Brain (organoid and tissue), 16 donors: ENCODE measurements at places on chromosomes 7 and 10.

DNA sequence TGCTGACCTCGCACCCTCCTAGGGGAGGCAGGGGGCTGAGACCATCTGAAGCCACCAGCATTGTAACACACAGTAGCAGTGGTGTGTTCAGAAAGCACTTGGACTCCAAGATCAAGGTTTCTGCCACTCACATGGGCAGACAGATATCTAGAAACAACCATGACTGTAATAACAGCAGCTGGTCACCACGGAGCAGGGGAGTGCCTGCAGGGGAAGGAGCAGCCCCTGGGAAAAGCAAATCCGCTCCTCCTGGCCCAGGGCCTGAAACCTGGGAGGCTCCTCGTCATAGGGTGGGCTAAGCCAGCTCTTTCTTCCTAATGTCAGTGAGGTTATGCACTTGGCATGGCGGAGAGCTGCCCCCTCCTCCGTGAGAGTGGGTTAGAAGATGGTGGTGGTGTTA lies 118.4 kb upstream of the INSYN2A start:
- no peak for DNase-seq

GRCh38 chr10:22346096-22346661 lies 883 bp downstream of the SPAG6 start:
- no peak for DNase-seq

DNA sequence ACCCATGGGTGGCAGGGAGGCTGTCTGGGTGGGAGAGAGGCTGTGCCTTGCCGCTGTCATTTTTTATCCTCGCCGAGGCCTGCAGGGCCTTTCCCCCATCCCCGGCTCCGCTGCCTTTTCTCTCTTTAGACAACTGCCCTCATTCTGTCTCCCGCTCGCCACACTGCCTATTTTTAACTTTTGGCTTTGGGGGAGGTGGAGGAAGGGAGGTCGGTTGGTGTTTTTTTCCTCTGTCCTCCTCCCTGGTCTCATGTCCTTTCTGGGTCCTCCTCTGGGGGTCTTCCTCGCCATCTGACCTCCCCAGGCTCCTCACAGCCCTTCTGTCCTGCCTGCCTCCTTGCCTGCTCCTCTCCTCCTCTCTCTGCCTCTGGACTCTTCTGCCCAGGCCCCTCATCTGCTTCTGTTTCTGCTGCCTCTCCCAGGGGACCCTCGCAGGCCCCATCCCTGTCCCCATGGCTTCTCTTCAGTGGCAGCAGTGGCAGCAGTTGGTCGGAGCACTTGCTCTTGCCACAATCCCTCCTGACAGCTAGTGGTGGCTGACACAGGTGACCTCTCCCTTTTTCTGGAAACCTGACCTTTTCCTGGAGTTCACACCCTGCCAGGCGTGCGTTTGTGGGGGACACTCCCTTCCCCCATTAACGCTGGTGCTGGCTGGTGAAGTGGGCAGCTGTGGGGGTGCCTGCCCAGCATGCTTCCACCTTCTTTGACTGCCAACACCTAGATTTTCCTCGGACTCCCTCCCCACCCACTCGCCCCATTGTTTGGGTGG lies 19.5 kb upstream of the PCBD1 start:
- no peak for DNase-seq

GRCh38 chr10:44659320-44659719 lies 251.8 kb upstream of the TMEM72 start:
- DNase-seq: no peak

DNA sequence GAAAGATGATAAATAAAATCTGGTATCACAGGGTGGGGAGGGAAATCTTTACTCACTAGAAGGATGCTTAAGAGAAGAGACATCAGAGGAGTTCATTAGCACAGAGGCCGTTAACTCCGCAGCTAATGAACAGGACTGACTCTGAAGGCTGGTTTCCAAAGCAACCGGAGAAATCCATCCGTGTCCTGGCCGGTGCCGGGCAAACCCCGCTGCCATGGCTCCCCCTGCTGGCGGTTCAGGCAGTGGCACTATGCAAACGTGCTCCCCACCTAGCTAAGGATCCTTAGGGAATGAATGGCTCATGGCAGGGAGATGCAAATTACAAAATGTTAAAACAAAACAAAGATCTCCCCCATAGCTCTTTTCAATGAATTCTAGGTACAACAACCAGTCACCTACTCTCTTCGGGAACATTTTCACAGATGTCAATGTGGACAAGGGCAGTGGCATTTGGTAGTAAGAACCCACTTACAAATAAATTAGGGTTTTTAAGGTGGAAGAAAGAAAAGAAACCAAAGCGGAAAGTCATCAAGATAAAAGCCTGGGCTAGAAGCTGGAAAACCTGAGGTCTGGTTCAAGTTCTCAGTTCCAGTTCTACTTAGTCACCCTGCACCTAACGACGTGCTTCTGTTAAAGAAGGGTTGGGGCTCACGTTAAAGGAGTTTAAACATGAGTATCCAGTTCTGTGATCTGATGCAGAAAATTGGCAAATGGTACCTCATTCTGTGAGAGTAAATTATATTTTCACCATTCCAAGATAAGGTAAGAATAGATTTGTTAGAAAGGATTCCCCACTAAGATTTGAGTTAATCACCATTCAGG lies 138.2 kb downstream of the SVIL start:
- DNase-seq: peak; percentile 35

DNA sequence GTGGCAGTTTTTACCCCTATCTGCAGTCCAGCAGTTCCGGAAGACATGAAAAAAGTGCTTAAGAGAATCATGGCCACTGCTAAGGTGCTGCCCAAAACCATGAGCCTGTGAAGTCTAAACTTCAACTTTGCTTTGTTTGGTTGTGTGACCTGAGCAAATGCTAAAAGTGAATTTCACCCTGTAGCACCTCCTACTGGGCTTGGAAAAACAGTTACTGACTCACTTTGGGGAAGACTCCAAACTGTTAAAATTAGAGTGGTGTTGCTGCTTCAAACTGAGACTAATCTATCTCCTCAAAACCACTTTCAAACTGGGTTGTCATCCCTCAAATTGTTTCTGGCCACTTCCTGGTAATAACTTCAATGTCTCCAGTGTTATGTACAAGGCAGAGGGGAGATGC lies 21.3 kb downstream of the MKX start:
- no peak for DNase-seq

GRCh38 chr7:150663802-150664494 lies 21.6 kb upstream of the GIMAP2 start:
- DNase-seq: no peak

DNA sequence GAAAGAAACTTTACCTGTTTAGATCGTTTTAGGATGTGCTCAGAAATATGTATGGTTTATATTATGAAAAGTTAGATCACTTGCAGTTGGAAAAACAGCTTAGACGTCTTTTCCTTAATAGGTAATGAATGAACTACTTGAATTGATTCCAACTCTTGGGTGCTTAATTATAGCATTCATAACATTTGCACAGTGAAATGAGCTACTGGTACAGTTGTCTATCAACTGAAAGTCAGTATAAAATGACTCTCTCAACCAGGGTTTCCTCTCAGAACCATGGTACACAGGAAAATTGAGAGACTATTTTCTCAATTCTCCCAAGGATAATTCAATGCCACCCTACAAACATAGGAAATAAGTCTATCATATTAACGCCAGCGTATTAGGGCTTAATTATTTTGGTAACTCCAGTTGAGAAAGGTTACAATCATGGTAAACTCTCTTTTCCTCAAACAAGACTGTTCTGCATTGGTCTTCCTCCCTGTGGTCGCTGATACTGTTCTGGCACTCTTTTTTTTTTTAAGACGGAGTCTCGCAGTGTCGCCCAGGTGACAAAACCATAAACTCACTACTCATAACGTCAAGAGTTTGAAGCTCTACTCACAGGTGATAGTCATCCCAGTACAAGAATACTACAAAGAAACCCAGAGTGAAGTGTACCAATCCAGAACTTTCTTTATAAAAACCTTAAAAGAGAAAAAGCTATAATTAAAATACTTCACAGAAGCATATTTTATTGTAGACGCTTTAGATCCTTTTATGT lies 2.0 kb downstream of the ANLN start:
- no peak for DNase-seq

- DNase-seq: no peak
These were observed 62.4 kb downstream of the HK1 start for GRCh38 chr10:69340695-69341094.

DNA sequence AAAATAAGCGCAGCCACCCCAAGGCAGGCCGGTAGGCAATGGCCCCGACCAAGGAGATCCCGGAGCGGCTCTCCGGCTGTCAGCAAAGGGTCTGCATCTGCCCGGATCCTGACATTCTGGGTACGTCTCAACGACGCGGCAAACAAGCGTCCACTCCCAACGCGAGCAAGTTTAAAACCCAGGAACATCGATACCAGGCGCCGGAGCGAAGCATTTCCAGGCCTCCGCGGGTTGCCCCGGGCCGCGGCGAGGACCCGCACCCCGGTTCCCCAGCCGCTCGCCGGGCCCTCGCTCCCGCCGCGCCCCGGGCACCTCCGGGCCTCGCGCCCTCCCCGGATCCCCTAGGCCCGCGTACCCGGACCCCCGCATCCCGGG lies 453 bp downstream of the URGCP start:
- DNase-seq: peak; percentile 68

- DNase-seq: no peak
These were observed 188.4 kb upstream of the C7orf33 start for GRCh38 chr7:148402159-148402558.

DNA sequence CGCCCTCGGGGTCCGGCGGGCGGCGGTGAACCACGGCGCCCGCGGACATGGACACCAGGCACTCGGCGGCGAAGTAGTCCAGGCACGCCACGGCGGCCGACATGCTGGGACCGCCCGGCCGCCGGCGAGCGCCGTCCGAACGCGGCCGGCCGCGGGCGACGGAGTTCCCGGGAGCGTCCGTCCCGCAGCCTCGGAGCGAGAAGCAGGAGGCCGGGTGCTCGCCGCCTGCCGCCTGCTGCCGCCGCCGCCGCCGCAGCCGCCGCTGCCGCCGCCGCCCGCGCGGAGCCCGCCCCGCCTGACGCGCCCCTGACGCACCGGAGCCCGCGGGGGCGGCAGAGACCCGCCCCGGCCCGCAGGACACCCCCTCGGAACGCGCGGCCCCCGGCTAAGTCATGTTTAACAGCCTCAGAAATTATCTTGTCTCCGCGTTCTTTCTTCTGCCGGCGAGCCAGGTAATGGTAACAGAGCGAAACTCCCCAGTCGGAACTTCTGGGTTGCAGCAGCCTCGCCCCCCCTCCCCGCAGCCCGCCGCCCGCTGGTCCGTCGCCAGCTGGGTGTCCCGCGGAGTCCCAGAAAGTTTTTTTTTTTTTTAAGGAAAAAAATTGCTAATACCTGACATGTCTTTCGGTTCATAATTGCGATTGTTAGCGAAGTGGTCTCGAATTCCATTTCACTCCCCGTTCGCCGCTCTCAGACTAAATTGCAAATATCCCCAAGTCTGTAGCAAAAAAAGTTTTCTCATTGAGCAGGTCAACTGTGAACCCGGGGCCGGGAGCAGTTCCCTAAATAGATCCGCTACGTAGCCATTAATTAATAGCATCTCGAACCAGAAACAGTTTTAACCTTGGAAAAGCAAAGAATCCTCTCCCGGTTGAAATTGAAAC lies at the start of gene KLF14:
KLF14 (minus strand) TSS at position 277 of the 884 bp plus-strand sequence; CDS start at position 103, 174 bp downstream.
- peak; percentile 25 for DNase-seq

DNA sequence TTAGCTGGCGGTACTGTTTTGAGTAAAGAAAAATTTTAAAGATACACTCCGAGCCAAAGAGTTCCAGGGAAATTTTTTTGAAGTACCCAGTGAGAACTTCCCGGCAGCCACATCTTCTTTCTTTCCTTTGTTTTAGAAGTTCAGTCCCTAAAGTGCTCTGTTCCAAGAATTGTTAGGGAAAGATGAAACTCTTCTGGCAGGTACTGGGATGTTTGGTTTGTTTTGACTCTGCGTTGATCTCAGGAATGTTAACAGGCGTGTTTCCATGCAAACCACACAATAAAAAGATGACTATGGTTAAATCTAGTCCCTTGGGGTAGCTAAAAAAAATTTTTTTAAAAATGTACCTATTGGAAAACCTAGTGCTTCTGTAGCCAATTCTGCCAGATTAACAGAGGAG lies 224.7 kb upstream of the PHYHIPL start:
- no peak for DNase-seq

- DNase-seq: no peak
These were observed 36.1 kb downstream of the AGK start for GRCh38 chr7:141587304-141587703.

DNA sequence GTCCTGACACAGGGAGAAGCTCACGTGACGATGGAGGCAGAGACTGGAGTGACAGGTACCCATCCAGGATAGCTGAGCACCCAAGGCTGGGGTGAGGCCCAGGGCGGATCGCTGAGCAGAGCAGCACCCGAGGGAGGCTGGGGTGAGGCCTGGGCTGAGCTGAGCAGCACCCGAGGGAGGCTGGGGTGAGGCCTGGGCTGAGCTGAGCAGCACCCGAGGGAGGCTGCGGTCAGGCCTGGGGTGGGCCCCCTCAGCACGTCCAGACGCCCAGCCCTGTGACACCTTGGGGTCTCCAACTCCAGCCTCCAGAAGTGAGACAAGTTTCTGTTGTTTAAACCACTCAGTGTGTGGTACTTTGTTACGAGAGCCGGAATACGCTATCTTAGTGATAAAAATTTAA lies 236.3 kb downstream of the ZMYND11 start:
- no peak for DNase-seq

- no peak for DNase-seq
These were observed 11.7 kb downstream of the PRF1 start for GRCh38 chr10:70590655-70591416.

DNA sequence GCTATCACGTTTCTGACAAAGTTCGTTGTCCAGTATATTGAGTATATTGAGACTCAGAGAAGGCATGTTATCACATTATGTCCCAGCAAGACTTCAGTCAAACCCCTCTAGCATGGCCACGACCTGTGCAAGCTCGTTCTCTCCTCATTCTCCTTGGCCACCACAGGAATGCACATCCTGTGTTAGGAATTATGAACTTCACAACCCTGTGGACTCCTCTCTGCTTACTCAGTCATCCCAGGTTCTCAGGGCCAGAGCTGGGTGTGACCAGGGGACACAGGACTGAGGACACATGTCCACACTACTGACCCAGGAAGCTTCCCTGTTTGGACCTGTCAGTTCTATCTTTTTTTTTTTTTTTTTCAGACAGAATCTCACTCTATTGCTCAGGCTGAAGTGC lies 4.4 kb downstream of the SH2D4B start:
- DNase-seq: no peak

- DNase-seq: no peak
These were observed 16.3 kb downstream of the CYP3A4 start for GRCh38 chr7:99767662-99768061.

DNA sequence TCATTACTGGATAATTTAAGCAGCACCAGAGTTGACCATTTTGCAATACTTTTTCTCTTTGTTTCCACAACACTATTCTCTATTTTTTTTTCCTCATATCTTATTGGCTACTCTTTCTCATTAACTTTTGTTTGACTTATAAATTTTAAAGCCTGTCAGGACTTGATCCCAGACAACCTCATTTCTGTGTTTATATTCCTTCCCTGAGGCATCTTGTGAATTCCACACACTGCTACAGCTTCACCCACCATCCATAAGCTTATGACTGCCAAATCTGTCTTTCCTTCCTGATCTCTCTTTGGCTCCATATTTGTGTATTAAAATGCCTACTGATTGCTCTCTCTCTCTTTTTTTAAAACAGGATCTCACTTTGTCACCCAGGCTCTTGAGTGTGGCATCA lies 124.6 kb upstream of the MBL2 start:
- no peak for DNase-seq
